Suppressor macrophage treated with lipopolysaccharide for 1 hour (primary cell): ENCODE measurements at places on chromosomes 1 and 21.

DNA sequence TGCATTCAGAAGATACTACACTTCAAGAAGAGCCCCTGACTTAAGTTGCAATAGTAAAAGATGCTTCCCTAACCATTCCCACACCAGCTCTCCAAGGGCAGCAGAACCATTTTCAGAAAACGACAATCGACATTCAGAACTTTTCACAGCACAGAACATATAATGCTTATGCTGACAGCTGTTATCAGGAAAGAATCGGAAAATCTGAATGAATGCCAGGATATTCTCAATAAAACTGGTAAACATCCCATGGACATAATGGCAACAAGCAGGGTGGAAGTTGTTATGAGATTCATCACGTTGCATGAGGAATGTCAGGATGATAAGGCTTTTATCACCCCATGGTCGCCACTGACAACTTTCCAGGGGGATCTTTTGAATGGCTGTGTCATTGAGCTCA, 246.6 kb upstream of the CHRM3 start:
- DNase-seq: no peak

DNA sequence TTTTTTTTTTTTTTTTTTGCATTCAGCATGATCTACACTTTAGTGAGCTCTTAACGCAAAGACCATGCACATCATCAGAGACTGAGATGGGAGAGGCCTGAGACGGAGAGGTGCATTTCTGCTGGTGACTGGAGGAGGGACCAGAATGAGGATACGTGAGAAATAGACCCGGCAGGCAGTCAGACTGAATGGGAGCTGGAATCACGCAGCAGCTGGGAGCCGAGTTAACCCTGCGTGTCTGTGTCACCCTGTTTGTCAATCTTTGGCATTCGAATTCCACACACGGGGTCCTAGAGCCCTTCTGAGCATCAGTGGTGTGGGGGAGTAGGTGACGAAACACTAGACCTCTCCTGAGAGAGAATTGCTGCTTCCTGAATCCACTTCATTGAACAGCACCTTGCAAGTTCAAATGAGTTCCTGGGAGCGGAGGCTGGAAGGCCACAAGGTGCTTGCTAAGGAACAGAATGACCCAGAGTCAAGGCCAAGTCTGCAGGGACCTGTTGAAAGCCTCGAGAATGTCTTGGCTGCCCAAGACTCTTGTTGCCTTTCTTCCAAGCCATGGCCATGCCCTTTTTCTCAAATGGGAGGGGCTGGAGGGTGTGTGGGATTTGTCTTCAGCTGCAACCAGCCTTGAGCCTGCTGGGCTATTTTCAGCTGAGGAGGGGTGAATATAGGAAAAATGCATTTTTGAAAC, 123.3 kb downstream of the CNIH3 start:
- no peak for DNase-seq

GRCh38 chr1:182484067-182484466, 34.1 kb downstream of the RGSL1 start:
- no peak for DNase-seq

GRCh38 chr1:193472838-193473398, 286.5 kb upstream of the B3GALT2 start:
- no peak for DNase-seq

GRCh38 chr1:21750841-21751240, 32.1 kb downstream of the USP48 start:
- DNase-seq: no peak

- no peak for DNase-seq
Observed at GRCh38 chr21:45234965-45235364, 52.7 kb downstream of the POFUT2 start.

DNA sequence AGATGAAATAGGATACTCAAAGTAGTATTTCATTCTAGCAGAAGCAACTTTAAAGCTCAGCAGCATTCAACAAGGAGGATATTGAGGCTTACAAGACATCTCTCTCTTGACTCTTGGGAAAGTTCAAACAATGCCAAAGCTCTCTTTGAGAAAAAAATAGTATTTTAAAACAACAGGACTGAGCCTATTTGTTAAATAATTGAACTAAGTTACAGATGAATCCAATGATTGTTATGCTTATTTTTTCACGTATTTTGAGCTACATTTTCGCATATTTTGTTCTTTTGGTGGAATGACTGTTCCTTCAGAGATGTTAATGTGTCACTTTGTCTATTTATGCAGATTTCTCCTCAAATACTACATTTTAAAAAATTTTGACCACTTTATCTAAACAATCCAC, 200.7 kb downstream of the KCTD3 start:
- DNase-seq: no peak

DNA sequence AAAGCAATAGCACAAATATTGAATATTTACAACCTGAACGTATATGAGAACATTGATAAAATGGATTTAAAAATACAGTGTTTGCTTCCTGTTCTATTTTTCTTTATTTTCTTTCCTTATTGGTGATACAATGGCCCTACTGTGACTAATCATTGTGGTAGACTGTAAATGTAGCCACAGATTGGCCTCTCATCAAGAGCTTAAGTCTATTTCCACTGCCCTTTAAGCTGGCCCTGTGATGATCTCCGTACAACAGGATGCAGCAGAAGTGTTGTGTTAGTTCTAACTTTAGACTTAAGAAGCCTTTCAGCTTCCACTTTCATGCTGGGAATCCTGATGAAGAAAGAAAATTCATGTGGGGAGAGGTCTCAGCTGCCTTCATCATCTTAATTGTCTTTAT, 285.6 kb upstream of the B3GALT2 start:
- no peak for DNase-seq

GRCh38 chr21:44299085-44299457, 782 bp upstream of the PFKL start:
- peak; percentile 32 for DNase-seq

DNA sequence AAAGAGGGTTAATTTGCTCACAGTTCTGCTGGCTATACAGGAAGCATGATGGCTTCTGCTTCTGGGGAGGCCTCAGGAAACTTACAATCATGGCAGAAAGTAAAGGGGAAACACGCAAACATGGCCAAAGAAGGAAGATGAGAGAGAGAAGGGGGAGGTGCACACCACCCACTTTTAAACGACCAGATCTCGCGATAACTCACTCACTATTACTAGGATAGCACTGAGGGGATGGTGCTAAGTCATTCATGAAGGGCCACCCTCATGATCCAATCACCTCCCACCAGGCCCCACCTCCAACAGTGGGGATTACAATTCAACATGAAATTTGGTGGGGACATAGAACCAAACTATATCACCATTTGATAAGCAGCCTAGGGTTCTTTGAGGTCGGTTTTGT, 2.4 kb upstream of the C1orf115 start:
- DNase-seq: no peak

DNA sequence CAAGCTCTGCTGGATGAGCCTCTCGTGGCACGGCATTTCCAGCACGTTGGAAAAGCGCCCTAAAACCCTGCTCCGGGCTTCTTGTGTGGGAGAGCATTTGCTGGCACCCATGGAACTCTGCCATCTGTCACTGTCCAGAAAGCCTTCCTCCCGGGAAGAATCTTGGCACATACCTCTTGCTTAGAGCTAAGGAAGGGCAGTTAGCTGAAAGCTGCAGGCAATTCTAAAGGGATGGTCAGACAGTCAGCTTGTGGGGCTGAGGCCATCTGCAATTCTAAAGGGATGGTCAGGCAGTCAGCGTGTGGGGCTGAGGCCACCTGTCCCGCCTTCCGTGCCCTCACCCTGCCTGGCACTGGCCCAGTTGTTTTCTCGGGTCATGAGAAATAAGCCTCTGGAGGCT, 139.0 kb upstream of the TMEM51 start:
- no peak for DNase-seq

- DNase-seq: peak; percentile 63
Observed at GRCh38 chr1:90706437-90707362, 10.4 kb downstream of the BARHL2 start.

- DNase-seq: no peak
Observed at GRCh38 chr1:44616284-44616990, 57.8 kb downstream of the TMEM53 start.

DNA sequence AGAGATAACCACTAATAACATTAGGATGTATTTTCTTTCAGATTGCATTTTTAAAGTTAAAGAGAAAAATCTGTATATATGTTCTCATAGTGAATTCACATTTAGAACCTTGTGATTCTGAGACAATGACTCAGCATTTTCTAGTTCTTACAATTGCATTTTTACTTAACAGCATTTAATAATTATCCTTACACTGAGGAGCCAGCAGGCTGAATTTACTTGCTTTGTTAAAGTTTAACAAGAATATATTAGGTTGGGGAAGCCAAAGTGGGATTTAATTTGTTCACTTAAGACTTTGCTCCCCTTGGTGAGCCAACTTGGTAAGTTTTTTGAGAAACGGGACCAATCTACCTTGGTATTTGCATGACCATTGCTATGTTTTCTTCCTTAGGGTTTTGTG, 4.5 kb downstream of the PATJ start:
- DNase-seq: no peak

GRCh38 chr1:88061492-88062177, 622.4 kb upstream of the PKN2 start:
- peak; percentile 27 for DNase-seq

DNA sequence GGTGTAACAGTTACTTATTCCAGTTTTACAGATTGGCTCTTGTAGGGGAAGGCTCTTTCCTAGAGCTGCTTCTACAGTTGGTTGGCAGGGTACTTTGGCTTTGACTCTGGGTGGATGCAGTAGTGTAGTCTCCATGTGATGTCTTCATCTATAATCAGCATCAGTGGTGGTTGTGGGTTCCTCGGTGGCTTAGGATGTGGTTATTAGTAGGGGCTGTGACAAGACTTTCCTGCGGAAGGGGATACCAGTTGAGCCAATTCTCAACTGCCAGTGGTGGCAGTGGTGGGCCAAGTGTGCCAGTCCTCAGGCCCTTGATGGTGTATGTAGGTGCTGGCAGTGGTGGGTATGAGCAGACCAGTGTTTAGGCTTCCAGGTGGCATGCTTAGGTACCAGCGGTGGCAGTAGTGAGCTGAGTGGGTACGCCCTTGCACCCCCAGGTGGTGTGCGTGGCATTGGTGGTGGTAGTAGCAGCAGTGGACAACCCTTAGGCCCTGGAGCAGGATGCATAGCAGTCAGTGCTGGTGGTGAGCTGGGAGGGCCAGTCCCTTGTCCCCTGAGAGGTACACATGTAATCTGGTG, 27.2 kb upstream of the KLF18 start:
- no peak for DNase-seq

GRCh38 chr1:38536089-38536488, 323.5 kb downstream of the RRAGC start:
- no peak for DNase-seq

DNA sequence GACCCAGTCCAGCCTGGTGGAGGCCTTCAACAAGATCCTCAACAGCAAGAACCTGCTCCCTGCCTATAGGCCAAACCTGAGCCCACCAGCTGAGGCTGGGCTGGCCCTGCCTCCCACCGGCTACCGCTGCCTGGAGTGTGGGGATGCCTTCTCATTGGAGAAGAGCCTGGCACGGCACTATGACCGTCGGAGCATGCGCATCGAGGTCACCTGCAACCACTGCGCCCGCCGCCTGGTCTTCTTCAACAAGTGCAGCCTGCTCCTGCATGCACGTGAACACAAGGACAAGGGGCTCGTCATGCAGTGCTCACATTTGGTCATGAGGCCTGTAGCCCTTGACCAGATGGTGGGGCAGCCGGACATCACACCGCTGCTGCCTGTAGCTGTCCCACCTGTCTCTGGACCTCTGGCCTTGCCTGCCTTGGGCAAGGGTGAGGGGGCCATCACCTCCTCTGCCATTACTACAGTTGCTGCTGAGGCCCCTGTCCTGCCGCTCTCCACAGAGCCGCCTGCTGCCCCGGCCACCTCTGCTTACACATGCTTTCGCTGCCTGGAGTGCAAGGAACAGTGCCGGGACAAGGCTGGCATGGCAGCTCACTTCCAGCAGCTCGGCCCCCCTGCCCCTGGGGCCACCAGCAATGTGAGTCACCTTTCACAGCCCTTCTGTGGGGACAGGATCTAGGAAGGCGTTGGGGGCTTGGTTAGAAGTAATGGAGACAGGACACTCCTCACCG, 5.8 kb downstream of the ZNF687 start:
- no peak for DNase-seq

- DNase-seq: no peak
Observed at GRCh38 chr1:29789221-29789909, 553.0 kb downstream of the PTPRU start.

DNA sequence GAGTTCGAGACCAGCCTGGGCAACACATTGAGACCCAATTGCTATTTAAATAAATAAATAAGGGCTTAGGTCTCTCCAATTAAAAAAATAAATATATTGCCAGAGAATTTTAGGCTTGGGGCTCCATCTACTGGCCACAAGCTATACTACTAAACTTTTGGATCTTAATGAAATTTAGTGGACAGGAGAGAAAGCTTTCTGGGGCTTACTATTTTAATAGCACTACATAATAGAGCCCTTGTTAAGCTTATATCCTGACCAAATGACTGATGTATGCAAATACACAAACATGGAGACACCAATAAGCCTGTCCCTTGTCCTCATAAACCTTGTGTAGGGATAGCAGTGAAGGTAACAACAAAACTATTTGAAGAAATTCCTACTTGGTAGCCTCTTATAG, 18.4 kb downstream of the CCT3 start:
- DNase-seq: peak; percentile 50

GRCh38 chr1:205275133-205275532, 46.4 kb downstream of the NUAK2 start:
- DNase-seq: no peak

GRCh38 chr1:13228343-13228781, 2.4 kb upstream of the PRAMEF18 start:
- DNase-seq: peak; percentile 57

GRCh38 chr1:160407839-160408801, 7.8 kb downstream of the VANGL2 start:
- DNase-seq: no peak

- DNase-seq: no peak
Observed at GRCh38 chr1:171570295-171570694, 51.7 kb upstream of the MYOCOS start.

DNA sequence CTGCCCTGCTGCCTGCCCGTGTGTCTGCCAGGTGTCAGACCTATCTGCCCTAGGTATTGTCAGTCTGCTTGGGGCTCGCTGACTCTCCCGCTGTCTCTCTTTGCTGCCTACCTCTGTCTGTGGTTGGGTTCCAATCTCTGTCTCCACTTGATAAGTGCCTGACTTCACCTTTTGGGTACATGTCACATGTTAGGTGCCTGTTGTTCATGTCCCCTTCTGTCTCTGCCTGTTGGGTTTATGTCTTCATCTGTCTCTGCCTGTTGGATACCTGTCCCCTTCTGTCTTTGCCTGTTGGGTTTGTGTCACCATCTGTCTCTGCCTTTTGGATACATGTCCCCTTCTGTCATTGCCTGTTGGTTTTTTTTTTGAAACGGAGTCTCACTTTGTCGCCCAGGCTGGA, 14.6 kb downstream of the RPS6KA1 start:
- DNase-seq: no peak

DNA sequence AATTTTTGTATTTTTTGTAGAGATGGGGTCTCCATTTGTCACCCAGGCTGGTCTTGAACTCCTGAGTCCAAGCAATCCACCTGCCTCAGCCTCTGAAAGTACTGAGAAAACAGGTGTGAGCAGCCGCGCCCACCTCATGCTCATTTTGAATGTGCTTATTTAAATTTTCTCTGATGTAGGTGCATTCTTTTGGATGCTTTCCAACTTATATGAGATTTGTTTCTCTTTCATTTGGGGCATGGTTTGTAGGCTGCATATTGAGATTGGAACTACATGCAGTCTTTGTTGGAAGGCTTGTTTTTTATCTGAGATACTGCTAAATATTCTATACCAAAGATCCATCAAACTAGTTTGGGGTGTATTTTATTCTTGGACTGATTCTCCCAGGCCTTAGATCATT, 81.0 kb upstream of the IVNS1ABP start:
- DNase-seq: no peak
